ENCODE measurements at places on chromosomes 6 and 20.

DNA sequence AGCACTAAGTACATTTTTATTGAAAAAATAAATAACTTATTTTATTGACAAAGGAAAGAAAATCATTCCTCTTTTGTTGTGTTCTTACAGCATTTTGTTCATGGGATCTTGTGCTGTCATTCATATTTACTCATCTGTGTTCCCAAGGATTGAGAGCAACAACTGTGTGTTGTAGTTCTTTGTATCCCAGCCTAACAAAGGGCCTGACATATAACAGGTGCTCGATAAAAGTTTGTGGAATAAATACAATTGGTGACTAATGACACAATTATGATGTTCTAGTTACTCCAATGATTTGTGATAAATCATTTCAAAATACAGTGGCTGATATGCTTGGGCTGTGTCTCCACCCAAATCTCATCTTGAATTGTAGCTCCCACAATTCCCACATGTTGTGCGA, 7.9 kb upstream of the OGFRL1 start:
- DNase-seq: no peak

DNA sequence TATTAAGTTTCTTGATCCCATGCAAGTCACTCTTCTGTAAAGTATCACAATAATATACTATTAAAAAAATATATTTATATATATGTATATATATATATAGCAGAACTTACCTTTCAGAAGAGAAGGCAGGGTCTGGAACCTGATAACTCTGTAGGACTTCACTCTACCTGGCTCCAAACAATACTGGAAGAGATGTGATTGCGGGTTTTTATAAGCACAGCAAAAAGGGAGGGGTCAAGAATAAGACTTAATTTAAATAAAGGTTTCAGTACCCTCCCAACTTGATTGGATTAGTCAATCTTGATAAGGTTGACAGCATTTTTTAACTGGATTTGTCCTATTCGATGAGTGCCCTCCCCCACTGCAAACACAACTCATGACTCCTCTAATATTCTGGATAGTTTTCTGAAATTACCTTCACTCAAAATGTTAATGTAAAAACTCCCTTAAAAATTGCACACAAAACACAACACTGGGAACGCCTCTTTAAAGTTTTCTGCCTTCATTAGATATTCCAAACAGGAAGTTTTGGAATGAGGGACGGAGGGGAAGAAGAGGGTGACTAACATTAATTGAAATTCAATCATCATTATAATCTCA, 4.0 kb upstream of the ZNF217 start:
- no peak for DNase-seq

DNA sequence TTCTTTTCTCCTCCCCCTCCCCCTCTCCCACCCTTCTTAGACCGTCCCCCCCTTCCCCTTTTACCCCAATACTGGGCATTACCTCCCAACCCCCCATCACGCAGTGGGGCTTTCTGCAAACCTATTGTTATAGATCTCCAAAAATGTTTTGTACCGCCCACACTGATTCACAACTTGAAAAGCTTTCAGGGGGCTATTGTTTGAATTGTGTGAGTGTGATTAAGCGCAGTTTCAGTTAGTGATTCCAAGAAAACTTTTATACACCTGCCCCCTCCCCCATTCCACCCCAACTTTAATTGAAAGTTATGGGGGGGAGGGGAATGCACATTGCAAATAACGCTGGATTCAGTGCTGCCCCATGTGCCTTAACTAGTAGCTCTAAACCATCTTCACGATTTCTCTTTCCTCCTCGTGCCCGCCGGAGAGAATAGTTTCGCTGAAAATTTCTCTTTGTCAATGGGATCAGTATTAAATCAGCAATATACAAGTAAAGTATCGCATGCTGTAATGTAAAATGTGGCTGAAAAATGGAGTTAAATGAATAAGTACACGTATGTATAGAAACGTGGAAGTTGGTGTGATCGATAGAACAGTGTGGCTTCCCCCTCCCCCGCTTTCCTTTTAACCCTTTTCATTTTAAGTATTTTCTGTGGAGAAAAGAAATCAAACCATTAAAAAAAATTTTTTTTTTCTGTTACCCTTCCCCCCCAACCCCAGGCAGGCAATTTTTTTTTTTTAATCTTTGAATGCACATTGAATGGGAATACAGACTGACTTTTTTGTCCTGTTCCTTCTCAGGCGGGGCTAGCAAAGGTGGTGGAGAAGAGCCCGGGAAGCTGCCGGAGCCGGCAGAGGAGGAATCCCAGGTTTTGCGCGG, 632 bp downstream of the LIN28B start:
- no peak for DNase-seq

DNA sequence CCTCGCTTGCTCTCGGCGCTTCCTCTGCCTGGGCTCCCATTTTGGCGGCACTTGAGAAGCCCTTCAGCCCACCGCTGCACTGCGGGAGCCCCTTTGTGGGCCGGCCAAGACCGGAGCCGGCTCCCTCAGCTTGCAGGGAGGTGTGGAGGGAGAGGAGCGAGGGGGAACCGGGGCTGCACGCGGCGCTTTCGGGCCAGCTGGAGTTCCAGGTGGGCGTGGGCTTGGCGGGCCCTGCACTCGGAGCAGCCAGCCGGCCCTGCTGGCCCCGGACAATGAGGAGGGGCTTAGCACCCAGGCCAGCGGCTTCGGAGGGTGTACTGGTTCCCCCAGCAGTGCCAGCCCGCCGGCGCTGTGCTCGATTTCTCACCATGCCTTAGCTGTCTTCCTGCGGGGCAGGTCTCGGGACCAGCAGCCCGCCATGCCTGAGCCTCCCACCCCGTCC, 10.2 kb upstream of the SRPK1 start:
- DNase-seq: no peak

DNA sequence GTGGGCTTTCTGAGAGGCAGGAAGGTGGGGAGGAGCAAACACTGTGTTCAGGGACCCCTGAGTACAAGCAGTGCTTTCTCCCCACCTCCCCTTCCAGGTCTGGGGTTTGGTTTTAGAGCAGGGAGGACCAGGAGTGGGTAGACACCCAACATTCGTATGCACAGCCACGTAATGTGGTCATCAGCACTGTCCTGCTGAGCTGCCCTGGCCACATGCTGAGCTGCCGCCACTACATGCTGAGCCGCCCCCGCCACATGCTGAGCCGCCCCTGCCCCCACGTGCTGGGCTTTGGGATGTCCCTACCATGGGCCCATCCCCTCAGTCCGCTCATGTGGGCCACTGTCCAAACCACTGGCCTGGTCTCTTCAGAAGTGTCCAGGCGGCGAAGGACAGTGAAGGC, 214.9 kb upstream of the CST7 start:
- DNase-seq: no peak

DNA sequence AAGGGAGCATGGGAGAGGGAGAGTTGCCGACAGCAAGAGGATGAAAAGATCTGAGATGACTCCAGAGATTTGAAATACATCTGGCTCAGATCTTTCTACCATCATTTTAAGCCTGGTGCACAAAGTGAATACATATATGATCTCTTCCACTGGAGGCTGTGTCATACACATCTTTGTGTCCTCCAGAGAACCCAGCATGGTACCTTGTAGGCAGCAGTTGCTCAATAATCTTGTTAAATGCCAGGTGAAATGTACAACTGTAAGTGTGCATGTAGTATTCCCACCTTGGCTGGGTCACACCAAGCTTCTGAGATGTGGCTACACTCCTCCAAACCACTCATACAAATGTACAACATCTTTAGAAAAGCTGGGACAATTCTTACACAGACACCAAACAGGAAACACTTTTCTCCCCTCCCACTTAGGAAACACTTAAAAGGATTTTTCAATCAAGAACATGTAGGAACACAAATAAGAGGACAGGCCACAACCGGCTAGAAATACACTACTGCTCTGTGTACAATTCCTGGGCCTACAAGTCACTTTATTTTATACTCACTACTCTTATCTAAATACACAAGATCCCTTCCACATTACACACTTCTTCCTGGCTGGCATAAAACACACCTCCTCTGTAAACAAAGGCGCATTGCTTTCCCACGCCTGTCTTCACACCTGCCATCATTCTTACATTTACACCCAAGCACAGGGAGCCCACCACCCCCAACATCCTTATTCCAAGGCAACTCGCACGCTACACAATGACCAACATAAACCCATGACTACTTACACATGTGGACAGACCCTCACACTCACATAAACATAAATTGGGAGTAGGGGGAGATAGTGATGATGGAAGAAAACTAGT, 3.8 kb upstream of the IER3 start:
- no peak for DNase-seq

DNA sequence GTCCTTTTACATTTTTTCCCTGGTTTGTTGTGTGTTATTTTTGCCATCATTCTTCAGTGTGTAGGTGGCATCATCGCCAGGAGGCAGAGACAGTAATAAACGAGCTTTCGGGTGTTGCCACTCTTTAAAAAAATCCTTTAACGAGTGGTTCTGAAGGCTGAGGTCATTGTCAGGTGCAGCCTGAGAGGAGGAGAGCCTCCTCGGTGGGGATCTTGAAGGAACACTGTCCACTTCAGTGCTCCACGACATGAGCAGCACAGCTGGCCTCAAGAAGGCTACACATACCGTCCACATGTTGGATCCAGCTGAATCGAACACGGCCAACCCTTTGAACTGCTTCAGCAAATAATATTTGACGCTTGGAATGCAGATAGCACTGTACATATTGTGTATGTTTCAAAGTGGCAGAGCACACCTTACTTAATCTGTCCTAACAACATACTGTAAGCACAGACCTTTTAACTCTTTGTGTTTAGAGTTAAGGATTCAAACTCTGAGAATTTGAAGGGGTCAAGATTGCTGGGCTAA, 48.0 kb upstream of the FOXQ1 start:
- DNase-seq: no peak

DNA sequence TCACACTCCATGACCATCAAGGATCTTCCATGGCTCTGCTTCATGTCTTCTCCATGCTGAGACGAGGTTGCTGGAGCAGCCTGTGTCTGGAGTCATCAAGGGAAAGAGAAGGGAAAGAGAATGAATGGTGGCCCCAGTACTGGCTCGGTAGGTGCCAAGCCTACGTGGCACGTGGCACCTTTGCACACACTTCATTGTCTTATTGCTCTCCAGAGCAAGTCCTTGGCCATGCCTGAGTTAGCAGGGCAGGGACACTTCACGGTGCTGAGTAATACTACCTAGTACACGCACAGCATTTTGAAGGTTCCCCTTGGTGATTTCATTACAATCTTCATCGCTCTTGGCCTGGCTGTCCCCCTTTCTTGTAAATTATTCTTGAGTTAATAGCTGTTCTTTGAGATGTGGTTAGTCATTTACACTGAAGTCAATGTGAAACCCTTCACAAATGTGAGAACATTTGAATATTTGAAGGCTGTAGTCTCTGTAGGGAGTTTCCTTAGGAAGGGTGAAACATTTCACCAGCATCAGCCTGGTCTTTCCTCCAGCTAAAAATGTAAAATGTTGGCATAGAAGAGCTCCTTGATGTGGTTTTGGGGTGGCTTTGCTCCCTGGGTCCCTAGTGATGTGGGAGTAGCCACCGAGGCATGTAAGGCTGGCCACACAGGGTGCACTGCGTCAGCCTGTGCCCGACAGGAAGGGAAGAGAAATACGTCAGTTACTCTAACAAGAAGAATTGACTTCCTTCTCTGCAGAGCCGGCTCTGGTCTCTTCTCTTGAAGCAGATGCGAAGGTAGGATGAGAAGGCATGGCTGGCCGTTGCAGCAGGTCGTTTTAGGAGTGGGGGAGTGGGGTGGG, at the start of gene SYTL3:
Gene SYTL3, plus strand, starts transcription at position 766 of the 855 bp plus-strand sequence. CDS start 13,215 bp downstream, outside the sequence.
- peak; percentile 88 for DNase-seq

DNA sequence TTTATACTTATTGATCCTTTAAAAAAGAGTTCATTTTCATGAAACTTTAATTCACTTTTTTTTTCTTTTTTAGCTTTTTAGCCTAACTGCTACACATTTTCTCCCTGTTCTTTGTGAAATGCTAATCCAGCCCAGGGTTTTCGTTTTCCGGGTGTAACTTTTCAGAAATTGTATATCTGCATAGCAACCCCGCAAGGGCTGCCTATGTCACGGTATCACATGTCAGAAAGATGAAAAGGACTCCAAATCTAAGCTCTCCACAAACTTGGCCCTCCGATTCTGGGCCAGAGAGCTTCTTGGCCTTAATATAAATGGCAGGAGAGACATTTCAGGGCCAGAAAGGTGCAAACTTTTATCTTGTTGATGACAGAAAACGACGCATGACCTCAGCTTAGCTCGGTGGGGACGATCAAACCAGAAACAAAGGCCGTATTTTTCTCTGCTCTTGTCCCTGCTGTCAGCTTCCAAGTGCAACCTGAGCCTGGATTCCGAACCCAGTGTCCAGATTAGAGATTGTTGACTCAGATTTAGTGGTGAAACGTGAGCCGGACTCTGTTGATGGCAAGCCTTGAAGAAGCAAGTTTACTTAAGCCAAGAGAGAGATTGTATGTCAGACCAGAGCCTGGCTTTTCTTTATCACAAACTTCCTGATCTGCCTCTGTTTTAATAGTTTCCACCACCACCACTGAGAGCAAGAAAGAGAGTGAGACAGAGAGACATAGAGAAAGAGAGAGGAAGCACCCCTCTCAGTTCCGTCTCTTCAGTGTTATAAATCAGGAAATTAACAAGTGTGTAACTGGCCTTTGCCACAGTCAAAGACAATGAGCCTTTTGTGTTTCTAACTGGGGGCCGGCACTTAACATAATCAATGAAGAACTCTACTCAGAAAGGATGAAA, 157.8 kb downstream of the SCML4 start:
- peak; percentile 62 for DNase-seq

GRCh38 chr6:84872996-84873723, 108.8 kb upstream of the TBX18 start:
- DNase-seq: no peak

- DNase-seq: no peak
Observed at GRCh38 chr6:97205966-97206365, 77.0 kb downstream of the MMS22L start.

- peak; percentile 13 for DNase-seq
Observed at GRCh38 chr6:20932284-20932683, 398.0 kb downstream of the CDKAL1 start.

DNA sequence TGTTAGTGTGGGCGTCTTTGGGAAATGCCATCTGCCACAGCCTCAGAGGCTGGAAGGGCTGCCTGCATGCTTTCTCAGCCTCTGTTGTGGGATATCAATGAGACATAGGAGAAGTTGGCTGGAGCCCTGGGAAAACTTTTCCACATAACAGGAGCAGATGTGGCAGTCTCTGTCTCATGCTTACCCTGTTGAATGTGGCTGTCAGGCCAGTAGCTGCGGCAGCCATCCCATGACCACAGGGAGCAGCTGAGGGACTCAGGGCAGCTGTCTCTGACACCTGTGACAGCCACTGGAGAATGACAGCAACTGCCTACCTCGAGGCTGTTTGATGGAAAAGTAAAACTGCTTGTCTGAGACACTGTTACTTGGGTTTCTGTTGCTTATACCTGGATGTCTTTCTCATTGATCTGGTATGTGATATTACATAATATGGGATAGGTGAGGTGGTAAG, 64.4 kb downstream of the TULP4 start:
- DNase-seq: no peak
